ENCODE measurements at places on chromosomes 2 and 18.

DNA sequence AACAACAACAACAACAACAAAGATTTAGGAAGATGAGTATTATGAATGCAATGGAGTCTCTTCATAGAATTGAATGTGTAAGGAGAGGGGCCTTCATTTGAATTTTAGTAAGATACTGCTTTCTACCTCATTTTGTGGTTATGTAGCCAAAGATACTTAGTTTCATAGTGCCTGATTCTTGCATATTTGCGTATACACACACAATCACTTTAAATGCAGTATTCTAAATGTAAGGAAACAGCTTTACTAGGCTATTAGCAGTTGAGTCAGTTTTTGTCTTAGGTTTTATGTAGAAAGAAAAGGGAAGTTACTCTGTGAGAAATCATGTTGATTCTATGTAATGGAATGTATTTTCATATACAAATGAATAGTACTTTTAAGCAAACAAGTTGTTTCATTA, 80.5 kb downstream of the HAUS1 start:
- DNase-seq = no peak

DNA sequence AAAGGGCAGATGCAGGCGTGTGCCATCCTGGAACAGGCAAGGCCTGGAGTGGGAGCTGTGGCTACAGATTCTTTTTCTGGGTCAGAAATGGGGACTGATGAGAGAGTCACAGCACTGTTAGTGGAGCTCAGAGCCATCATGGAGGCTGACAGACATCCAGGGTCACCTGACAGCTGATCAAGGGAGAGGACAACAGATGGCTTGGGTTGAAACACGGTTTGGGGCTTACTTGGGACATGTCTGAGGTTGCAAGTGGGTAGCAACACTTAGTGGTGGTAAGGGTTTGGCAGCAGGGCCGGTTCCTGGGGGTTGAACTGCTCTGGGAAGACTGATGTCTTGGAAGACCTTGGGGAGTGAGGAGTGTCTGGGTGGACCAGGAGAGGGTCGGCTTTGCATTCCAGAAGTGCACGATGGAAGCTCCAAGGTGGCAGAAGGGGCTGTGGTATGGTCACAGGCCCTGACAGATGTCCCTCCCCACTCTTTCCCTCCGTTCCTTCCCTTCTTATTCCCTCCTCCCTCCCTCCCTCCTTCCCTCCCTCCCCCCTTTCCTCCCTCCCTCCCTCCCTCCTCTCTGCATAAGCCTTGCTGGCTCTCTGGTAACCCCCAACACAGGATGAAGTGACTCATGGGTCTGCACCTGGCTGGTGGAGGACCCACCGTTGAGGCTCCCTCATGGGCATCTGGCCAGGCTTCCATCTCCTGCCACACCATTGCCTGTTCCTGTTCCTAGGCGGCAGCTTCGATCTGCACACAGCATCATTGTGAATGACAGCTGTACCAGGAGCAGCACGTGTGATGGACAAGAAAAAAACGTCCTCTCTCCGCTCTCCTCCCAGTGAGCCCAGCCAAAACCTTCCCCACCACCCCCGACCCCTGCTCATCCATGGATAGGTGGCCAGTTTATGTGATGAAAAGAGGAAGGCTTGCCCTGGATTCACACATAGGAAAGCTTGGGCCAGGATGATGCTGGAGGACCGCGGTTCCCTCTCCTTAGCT, 63.8 kb upstream of the RPL31 start:
- no peak for DNase-seq

DNA sequence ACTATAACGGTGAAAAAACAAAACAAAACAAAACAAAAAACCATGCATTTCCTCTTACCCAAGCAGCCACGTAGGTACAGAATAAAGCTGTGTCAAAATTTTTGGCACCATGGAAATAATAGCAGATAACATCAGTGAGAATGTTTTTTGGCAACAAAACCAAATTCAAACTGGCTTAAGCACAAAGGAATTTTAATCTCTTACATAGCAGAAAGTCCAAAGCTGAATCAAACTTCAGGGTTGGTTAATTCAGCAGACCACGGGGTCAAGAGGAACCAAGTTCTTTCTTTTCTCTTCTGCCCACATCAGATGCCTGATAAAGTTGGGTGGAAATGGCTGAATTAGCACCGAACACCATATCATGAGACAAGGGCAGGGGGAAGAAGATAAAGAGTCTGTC, 129.5 kb downstream of the PAX3 start:
- no peak for DNase-seq

DNA sequence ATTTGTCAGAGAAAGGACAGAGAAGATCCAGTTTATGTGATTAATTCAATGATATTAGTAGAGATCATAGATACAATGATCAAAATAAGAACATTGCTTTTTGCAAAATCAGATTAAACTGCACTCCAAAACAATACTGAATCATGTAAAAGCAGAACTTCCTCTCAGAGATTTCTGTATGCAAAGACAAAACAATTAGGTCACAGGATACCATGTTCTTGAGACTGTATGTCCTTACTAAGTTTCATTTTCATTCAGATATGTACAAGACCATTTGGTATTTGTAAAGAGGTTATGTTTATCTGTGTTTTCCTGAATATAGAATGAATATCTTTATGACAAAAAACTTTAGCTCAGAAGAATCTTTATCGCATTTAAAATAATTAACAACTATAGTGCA, 161.8 kb downstream of the DLGAP1 start:
- DNase-seq = no peak

GRCh38 chr2:218319813-218320365, 27.6 kb upstream of the TMBIM1 start:
- no peak for DNase-seq

- no peak for DNase-seq
Observed at GRCh38 chr18:1062588-1062987, 157.9 kb downstream of the ADCYAP1 start.

DNA sequence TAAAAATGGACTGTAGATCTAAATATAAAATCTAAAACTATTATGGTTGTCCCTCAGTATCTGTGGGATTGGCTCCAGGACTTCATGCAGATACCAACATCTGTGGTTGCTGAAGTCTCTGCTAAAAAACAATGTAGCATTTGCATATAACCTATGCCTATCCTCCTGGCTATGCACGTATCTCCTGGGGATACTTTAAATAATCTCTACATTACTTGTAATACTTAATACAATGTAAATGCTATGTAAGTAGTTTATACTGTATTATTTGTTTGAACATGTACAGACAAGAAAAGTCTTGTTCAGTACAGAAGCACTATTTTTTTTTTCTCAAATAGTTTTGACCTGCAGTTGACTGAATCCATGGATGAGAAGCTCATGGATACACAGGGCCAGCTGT, 134.9 kb downstream of the ZAP70 start:
- no peak for DNase-seq

- DNase-seq = no peak
Observed at GRCh38 chr2:72146347-72147302, 1.0 kb downstream of the CYP26B1 start.

DNA sequence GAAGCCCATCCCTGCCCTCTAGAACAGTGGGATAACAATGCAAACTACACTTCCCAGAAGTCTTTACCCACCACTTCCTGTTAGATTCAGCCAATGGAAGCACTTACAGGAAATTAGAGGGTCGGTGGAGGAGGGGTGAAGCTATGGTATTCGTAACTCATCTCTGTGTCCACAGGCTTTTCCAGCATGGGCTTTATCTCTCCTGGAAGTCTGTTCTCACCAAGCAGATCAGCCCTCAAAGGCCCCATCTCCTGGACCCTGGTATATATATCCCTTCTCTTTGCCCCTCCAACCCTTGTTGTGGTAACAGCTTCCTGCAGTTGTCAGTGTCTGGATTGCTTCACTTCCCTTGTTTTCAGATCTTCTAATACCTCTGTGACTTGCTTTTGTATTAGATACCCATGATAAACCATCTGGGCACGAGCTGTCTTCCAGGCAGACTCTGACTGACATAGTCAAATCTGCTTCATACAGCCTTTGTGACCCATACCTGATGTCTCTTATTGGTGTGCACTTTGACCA, 475.0 kb upstream of the POU3F3 start:
- DNase-seq = no peak

DNA sequence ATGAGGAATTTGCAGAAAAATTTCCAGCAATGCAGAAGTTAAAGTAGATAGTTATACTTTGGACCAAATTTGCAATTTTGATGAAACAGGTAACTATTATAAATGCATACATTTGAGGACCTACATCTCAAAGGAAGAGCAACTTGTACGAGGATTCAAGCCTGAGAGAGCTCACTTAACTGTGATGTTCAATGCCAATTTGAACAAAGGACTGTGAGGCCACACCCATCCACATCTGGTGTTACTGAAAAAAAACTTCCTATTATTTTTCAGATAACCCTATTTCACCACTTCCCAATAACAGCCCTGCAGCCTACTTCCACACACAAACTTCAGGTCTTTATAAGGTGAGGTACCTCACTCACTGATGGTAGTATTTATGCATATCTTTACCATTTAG, 203.5 kb upstream of the NABP1 start:
- no peak for DNase-seq

GRCh38 chr2:163736433-163737189, 803 bp upstream of the FIGN start:
- no peak for DNase-seq

- DNase-seq = no peak
Observed at GRCh38 chr2:71607151-71607889, 154.0 kb downstream of the DYSF start.

GRCh38 chr18:10743766-10744165, 217.9 kb downstream of the NAPG start:
- no peak for DNase-seq

GRCh38 chr2:214730248-214730647, 79.2 kb downstream of the BARD1 start:
- no peak for DNase-seq

DNA sequence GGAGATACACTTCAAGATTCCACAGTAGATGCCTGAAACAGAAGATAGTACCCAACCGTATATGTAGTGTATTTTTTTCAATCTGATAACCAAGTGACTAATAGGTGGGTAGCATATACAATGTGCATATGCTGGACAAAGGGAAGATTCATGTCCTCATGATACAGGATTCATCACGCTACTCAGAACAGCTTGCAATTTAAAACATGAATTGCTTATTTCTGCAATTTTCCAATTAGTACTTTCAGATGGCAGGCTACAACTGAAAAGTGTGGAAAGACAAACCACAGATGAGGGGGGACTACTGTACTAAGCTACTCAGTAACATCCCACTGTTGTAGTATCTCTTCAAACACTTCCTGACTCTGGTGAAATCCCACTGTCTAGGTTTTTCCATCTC, 3.7 kb downstream of the IER3IP1 start:
- DNase-seq = no peak

GRCh38 chr2:12950957-12951656, 234.4 kb downstream of the TRIB2 start:
- DNase-seq = no peak

GRCh38 chr2:19356545-19357401, 1.6 kb downstream of the OSR1 start:
- DNase-seq = no peak

DNA sequence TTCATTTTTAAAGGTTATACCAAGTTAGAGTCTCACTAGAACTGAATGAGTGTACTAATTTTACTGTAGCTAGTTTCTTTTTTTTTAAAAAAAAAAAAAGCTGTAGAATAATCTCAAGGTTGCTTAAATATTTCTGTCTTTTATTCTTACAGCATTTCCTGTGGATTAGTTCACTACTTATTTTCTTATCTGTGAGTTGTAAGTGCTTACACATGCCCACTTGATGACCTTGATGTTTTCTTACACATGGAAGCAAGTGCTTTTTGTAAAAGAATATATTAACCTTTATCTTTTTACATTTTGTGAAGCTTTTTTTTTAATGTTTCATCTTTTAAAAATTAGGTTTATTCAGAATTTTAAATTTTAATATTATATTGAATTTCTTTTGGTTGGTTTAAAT, 57.8 kb downstream of the MSH2 start:
- DNase-seq = no peak

- no peak for DNase-seq
Observed at GRCh38 chr2:4219571-4219970, 516.2 kb downstream of the DCDC2C start.

DNA sequence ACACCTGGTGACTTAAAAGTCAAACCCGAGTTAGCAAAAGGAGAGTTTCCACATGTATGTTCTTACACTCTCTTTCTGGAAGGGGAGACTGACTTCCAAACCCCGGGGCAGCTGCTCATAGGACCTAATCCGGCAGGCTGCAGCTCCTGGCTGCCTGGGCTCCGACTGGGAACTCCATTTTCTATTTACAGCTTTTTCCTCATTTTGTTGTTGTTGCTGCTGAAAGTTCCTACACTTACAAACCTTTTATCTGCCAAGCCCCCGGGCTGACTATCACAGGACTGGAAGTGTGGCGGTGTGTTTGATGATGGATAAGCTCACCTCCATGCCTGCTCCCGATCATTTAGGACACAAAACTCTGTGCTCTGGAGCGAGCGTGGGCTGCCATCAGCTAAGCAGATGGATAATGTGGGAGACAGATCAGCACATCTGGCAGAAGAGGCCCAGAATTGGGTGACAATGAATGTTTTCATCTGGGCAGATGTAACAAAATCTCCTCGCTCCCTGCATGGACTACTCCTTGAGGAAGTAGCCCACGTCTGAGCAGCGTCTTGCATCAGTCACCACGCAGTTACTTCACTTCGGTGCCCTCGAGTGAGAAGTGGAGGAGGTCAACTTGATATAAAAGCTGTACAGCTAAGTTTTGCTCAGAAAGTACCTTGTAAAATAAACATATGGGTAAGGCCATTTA, 114.4 kb upstream of the COPS8 start:
- DNase-seq = peak; percentile 45

- peak; percentile 52 for DNase-seq
Observed at GRCh38 chr2:108927936-108928659, 60.9 kb downstream of the EDAR start.
